T-helper 9 cell (primary cell): ENCODE measurements at places on chromosomes 1 and 21.

- DNase-seq = no peak
Measured at GRCh38 chr1:220315070-220315839, 43.0 kb upstream of the RAB3GAP2 start.

DNA sequence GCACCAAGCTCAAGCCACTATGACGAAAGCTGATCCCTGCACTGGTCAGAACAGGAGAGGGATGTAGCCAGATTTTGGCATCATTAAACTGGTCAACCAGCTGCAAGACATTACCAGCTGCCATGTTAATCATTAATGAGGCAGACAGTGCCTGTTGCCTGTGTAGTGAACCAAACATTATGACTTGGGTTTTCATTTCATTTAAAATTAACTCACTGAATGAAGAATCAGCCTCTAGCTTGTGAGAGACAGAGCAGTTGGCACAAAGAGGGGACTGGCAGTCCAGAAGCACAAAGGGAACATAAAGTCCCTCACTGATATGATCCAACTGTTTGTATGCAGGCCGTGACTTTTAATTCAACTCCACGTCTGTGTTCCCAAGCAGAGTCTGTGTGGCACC is 318.9 kb downstream of the SEC16B start:
- DNase-seq = no peak

DNA sequence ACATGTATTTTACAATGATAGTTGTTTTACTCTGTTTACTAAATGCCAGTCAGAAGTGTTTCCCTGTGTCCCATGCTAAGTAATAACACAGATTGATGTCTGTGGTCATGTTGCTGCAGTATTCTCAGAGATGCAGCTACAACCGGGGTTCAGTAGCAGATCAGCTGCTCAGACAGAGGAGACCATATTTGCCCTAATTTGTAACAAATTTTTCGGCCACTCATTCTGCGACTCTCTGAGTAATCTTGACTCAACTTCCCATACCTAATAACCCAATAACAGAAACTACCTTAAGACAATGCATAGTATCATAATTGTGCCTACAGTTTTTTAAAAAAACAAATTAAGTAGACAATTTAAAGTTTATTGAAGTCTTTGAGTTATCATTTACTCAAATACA is 32.6 kb downstream of the NIBAN1 start:
- no peak for DNase-seq

DNA sequence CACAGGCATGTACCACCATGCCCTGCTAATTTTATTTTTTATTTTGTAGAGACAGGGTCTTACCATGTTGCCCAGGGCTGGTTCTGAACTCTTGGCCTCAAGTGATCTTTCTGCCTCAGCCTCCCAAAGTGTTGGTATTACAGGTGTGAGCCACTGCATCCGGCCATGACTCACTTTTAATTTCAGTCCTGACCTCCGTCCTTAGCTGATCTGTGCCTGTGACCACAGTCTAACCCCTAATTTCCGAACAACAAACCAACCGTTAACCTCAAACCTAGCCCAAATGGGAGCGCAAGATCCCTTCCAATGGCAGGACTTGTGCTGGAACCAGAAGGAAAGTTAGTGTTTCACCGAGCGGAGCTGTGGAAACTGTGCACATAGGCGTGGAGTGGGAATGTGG is 29.3 kb upstream of the MAN1C1 start:
- no peak for DNase-seq

DNA sequence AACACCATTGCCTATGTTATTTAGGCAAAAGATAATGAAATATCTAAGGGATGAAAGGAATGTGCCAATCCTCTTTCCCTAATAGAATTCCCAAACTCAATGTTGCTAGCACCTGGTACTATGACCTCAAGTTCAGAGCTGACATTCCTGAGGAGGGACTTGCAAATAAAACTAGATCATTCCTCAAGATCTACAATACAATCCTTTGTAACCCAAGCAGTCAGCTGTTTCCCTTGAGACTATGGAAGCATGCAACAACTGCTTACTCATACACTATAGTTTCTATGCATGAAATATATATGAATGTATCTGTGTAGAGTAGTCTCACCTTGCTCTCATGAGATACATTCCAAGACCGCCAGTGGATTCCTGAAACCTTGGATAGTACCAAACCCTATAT is 65.0 kb downstream of the ABL2 start:
- DNase-seq = no peak

DNA sequence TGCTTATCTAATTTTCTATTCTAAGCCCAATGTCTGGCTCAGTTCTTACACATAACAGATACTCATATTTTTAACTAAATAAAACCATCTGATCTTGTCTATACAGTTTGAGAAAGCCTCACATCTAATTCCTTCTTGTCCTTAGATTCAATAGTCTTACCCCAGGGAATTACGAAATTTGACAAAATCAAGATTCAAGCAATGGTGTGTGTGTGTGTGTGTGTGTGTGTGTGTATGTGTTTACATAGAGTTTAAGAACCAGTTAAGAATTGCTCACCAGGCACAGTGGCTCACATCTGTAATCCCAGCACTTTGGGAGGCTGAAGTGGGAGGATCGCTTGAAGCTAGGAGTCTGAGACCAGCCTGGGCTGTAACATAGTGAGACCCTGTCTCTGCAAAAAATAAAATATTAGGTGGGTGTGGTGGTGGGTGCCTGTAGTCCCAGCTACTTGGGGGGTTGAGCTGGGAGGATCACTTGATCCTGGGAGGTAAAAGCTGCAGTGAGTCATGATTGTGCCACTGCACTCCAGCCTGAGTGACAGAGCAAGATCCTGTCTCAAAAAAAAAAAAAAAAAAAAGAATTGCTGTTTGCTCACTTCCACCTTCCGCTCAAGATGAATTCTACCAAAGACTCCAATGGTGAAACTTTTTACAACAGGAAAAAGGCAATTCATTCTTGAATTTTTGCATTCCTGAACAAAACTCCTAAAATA is 6.2 kb downstream of the WDR64 start:
- DNase-seq = no peak

DNA sequence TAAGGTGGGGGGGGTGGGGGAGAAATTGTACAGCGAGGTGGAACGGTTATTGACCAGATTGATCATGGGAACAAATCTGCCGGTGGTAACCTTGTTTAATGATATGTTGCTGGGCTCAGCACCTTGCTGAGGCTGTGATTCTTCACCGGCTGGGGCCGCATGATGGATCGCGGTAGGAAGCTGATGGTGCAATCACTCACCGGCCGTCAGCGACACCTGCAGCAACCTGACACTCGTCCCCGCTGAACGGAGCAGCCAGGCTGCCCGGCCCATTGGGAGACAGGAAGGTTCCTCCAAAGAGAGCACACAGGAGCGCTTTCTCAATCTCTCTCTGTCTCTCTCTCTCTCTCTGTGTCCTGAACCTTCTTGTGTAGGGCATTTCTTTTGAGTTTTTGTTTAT is 128.5 kb upstream of the RRP15 start:
- DNase-seq = no peak

GRCh38 chr1:20479840-20480239 is 6.2 kb downstream of the CAMK2N1 start:
- no peak for DNase-seq

DNA sequence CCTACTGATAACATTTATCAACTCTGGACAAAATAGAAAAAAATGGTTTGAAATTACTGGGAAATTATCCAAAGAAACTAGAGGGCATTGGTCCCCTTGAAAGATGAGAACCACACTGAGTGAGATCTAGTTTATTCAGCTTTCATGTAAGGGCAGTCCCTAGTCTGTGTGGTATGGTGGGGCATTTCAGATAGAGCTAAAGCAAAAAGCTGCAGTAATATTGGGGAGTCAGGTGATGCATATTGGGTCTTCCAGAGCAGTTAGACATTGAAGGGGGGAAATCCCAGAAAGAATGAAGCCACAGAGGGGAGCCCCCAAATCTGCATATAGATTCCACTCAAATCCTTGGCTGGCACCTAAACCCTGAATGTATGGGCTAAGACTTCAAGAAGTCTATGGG is 347.7 kb upstream of the POU3F1 start:
- DNase-seq = no peak
